ENCODE measurements at places on chromosomes 6 and 20. TPM values are rescaled to one million over a fixed set of nuclear protein-coding genes. Genes with fewer than 3 reads are reported as not detected.

DNA sequence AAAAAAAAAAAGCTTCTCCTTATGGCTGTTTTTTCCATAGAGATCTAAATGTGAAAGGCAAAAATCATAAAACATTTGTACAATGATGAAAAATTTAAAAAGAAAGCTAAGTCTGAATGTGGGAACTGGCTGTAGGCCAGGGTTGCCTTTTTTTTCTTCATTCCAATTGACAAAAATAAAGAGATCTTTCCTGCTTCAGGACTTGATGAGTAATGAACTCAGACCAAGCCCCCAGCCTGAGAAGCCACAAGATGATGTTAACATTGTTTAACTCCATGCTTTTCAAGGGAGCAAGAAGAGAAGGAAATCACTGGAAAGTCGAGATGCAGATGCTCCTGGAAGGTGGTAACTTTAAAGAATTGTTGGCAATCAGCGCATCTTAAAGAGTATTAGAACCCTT, 41.4 kb downstream of the TRMT6 start:
- DNase-seq, result no peak

DNA sequence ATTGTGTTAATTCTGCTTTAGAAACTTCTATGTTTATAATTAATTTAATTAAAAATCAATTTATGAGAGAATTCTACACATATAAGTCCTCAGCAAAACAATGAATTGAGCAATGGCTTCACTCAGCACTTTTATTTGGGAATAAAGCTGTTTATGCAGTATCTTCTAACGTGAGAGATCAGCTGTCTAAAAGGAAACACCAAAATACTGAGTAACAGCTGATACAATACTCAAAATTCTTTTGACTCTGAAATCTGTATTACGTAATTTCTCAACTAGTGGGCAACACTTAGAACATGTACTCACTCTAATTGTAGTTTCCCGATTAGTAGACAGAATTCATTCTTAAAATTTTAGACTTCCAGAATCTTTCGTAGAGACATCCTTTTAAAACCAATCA, 49.8 kb downstream of the MAP3K7 start:
- no peak for DNase-seq

- no peak for DNase-seq
These were observed 52.8 kb upstream of the MPC1 start for GRCh38 chr6:166435574-166435973.

DNA sequence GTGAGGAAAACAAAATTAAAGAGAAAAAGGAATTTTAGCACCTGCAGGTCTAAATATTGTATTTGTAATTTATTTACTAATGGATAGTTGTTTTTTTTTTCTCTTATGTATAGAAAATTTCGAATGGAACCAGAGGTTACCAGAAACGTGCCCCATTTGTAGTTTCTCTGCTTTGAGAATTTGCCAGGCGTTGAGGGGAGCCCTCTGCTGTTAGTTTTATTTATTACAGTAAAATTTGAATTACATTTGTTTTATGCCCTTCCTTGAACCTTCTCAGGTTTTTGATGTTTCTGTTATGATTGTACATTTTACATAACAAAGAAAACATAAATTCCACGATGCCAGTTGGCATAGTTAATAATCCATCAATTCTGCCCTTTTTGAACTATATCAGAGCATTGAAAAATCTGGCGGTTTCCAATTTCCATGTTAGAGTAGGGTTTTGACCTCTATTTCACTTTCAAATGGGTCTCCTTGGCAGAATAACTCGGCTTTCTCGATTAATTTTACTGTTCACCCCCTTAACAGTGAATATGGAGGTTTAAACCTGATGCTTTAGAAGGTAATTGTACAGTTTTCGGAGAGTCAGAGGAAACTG, 35.1 kb upstream of the RFPL4B start:
- DNase-seq, result no peak

DNA sequence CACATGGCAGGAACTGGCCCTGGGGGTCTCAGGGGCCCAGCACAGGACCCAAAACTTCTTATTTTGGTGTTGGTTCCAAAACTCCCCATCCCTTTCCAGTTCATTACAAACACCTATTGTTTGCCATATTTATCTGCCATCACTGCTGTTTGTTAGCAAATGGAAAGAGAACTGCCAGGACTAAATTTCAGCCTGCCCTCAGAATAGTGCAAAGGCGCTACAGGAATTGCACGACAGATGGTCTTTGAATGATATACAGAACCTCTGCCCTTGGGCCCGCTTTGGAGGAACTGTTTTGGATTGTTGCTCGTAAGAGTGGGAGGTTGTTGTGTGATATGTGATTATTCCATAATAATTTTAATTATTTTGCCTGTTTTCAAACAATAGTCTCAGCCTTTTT, 199.0 kb upstream of the FBXL4 start:
- no peak for DNase-seq

DNA sequence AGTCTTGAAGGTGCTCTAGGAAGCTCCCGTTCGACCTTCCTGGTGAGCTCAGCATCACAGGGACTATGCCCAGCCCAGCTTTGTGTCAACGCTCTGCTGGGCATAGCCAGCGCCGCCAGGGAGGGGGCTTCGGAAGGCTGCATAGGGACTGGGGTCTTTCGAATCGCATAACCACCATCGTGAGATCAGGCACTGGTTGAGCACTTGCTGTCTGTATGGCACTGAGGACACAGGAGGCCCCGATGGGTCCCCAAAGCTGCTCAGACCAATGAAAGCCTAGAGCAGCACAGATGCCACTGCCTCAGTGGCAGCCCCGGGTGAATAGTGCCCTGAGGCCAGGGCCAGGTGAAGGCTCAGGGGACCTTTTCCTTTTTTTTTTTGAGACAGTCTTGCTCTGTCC, 96.7 kb downstream of the TAF4 start:
- DNase-seq, result no peak

DNA sequence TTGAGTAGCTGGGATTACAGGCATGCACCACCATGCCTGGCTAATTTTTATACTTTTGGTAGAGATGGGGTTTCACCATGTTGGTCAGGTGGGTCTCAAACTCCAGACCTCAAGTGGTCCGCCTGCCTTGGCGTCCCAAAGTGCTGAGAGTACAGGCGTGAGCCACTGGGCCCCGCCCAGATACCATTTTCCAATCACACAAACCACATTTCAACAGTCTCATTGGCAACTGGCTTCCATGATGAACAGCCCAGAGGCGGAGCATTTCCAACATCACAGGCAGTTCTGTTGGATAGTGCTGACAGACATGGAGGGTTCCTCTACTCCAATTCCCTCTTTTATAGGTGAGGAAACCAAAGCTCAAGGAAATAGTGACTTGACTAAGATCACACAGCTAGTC, 43.9 kb upstream of the PLCB4 start:
- DNase-seq, result no peak

DNA sequence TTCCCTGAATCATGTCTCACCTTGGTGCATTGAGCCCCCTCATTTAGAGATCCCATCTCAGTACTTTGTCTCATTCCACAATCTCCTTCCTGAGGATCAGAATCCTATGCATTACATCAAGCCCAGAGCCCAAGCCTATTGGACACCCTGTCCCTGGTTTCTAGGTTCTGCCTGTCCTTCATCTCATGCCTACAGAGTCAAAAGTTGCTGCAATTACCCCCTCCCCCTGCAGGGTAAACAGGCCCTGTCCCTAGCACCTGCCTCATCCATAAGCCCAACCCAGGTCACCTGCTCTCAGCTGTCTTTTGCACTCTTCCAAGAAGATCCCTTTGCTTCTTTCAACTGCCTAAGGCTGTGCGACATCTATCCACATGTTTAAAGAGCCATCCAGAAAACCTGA, 93.9 kb downstream of the SPTLC3 start:
- no peak for DNase-seq

DNA sequence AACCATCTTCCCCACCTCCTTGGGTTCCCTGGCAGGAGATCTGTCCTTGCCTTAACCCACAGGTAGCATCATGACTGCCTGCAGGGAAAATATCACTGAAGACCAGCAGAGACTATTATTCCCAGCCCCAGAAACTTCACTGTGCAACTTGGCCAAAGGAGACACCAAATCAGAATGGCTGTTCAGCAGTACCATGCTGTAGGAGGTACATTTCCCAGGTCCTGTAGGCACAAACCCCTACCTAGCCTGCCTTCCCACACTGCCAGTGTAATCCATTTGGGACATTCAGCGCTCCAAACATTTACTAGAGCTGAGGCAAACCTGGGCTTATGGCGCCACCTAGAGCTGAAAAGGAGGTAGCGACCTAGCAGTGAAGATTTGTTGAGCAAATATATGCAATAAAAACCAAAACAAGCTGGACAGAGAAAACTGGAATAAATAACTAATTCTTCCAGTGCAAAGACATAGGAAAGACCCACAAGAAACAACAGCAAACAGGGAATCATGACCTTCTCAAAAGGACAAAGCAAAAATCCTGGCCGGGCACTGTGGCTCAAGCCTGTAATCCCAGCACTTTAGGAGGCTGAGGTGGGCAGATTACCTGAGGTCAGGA, 60.3 kb downstream of the VTA1 start:
- DNase-seq, result no peak

- no peak for DNase-seq
These were observed 512.2 kb upstream of the SYNCRIP start for GRCh38 chr6:86154852-86155251.

- no peak for DNase-seq
These were observed 65.3 kb downstream of the MTHFD1L start for GRCh38 chr6:150930841-150931240.

SLC26A8 gene
- polyA plus RNA-seq, result not detected

MLN gene
- polyA plus RNA-seq, result not detected

RBPJL gene
- polyA plus RNA-seq, result not detected

SCAF8 gene
- polyA plus RNA-seq, result 8.3 TPM

OR2B6 gene
- polyA plus RNA-seq, result not detected

PROKR2 gene
- polyA plus RNA-seq, result not detected

CBFA2T2 gene
- polyA plus RNA-seq, result 5.5 TPM

MRS2 gene
- polyA plus RNA-seq, result 27.8 TPM
